ENCODE measurements at places on chromosomes 3 and 15.

- peak; percentile 22 for DNase-seq
These were observed 3.6 kb downstream of the FOXP1 start for GRCh38 chr3:71579935-71580406.

DNA sequence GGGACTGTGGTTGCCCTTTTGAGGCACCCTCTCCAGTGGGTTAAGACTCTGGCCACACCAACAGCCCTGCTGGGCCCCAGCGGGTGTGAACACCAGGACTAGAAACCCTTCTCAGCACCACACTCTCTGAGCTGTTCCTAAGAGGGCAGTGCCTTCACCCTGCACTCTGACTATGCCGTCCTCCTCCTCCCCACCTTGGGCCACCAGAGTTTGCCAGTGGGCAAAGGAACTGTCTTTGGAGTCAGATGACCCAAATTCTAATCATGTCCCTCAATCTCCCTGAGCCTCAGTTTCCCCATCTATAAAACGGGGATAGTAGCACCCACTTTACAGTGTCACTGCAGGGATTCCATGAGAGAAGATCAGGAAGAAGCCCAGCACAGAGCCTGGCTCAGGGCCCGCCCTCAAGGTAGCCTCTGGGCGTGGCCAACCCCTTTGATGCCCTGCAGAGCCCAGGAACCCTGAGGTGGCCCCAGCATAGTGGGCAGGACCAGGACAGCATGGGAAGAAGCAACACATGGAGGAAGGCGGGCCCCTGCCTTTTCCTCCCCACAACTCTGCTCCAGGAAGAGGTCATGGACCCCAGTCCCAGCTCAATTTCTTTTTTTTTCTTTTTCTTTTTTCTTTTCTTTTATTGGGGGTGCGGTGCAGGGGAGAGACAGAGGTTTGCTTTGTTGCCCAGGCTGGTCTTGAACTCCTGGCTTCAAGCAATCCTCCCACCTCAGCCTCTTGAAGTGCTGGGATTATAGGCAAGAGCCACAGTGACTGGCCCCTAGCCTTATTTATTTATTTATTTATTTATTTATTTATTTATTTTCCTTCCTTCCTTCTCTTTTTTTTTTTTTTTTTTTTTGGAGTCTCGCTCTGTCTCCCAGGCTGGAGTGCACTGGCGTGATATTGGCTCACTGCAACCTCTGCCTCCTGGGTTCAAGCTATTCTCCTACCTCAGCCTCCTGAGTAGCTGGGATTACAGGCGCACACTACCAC lies 115.7 kb upstream of the LINGO1 start:
- no peak for DNase-seq

DNA sequence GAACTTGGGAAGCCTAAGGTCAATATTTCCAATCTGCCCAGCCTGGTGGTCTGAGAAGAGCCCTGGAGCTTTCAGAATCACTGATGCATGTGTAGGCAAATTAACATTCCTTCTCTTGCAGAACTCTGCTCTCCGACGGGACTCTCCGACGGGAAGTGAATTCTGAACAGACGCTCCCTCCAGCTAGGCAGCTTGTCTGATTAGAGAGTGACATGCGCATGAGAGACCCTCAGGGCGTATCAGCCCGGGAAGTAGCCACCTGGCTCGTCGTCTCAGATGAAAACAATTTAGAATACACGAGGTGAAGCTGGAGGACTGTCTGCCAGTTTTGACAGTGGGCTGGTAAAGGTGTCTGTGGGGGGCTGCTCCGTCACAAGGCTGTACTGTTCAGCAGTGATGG lies 103.1 kb downstream of the DGKG start:
- DNase-seq = no peak

DNA sequence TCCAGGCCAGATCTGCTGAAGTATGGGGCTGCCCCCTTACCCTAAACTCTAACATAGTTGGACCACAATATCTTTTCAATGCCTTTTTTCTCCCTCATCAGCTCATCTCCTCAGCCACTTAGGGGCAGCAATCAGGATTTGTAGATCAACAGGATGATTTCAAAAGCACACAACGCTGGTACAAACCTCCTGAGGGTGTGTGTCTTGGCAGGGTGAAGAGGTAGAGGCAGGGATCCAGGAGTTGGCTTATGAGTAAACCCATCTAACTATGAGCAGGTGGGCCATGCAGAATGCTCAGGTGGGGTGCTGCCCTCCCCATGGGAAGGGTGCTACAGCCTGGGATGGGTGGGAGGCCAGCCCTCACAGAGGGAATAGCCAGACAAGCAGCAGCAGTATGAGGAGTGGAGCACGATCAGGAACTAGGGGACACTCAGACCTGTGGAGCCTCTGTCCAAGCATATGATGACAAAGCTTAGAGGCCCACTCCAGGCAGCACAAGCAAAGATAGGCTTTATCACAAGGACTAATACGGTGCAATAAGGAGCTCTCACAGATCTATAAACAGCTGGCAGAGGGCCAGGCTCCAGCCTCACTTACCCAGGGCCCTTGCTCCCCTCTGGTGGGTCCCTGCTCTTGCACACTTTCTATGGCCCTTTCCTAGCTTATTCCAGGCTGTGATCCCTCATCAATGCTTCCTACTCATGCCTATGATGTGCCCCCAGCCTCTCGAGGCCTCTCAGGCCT lies 32.2 kb downstream of the IL20RB start:
- no peak for DNase-seq

DNA sequence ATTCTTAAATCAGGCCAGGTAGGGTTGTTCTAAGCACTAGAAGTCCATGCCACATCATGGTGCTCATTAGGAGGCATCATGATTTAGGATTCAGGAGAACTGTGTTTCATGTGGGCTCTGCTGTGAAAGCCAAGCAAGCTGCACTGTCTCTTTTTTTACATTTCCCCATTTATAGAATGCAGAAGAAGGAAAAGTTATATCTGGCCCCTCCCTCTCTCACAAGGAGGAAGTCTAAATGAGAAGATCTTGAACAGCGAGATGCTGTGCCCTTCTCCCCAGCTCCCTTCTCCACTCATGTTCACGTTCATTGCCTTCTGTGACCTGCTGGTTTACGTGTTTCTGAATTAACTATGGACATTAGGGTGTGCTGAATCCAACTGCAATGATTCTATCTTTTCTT lies 178.5 kb upstream of the RASGRP1 start:
- no peak for DNase-seq

DNA sequence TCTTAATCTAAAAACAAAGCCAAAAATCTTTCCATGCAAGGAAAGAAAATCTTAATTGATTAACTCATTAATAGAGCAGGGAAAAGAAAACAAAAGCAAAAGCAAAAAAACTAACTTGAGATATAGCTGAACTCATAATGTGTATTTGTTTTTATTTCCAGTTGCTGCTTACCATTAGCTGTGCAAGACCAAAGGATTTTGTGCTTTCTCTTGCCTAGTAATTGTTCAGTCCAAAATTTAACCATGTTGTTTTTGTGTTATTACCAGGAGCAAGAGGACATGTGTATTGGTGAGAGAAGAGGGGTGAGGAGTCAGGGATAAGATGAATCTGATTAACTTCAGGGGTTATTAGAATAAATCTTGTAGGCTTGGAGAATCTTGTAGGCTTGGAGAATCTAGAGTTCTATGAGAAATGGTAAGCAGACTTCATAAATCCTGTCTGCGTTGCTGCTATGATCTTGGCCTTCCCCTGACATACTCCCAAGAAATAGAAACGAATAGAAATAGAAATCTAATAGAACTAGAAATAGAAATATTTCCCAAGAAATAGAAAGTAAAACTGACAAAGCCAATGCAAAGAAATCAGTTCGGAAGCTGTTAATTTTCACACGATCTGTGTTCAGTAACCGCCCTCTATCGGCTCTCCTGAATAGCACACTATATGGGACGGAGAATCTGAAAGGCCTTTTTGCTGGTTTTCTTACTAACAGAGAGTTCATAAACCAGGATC lies 72.6 kb upstream of the TNFSF10 start:
- no peak for DNase-seq

DNA sequence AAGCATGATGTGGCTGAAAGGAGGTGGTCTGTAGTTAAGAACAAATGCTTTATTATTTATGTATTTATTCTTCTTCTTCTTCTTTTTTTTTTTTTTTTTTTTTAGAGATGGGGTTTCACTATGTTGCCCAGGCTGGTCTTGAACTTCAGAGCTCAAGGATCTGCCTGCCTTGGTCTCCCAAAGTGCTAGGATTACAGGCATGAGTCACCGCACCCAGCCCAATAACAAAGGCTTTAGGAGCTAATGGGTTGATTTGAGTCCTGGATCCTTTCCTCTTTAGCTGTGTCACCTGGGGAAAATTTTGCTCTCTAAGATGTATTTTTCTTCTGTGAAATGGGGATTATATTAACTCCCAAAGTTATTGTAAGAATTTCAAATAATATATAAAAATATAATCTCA lies 168.8 kb downstream of the PEX5L start:
- no peak for DNase-seq

DNA sequence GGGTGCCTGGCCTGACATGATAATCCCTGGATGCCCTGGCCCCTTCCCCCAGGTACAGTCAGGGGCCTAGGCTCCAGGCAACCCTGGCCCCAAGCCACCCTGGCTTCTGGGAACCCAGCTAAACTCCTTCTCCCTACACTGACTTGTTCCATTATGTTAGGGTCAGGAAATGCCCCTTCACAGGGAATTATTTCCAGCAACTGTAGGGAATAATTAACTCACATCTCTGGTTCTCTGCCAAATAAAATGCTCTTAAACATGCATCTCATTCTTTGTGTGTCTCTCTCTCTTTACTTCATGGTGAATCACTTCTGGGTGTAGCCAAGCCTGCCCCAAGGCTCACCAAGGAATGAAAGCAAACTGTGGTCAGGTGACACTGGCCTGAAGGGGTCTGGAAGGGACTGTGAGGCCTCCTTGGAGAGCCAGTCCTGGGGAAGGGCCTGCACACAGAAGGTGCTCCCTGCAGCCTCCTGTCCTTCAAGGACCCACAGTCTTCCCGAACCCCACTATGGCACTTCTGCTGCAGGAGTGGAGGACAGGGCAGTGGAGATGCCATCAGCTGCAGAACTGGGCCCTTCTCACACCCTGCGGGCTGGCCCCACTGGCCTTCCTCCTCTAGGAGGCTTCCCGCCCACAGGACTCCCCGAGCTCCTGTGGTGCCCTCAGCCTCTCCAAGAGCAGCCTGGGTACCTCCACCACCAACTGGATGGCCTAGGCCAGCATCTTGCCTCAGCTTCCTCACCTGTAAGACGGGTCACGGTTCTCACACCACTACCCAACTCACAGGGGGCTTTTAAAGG lies 17.6 kb downstream of the TKT start:
- DNase-seq = no peak

DNA sequence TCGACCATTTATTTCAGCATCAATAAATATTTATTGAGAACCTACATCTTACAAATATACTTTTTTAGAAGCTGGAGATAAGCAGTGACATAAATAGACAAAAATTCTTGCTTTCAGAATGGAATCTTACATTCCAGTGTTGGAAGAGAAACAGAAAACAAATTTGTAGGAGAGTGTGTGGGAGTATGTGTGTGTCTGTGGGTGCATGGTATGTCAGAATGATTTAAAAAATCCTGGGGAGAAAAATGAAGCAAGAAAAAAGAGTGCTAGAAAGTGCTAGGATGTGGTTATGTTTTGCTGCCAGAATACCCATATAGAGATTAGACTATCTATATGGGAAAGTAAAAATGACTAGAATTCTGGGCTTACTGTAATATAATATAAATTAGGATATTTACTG lies 561.7 kb upstream of the SGO1 start:
- no peak for DNase-seq

- no peak for DNase-seq
These were observed 24.5 kb downstream of the C15orf39 start for GRCh38 chr15:75225951-75226732.

DNA sequence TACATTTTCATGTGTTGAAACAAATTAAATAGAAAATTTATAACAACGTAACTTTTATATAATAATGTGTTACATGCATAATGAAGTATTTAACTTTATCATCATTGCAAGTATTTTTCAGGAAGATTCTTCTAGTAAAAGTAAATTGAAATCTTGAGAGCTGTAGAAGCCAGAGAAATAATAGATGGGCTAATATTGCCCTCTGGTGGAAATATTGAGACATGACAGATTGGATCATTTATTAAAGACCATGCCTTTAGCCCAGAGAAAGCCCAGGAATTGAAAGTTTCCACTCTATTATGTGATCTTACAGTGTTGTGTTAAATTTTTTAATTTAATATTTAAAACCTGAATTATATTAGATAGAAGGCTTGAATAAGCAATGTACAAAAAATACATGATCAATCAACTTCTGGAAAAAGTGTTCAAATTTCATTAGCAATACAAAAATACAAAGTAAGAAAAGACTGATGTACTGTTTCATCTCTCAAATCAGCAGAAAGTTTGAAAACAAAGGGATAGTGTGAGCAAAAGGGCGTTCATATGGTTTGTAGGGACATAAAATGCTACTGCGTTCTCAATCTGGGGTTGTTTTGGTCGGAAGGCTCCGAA lies 52.7 kb upstream of the SPTSSB start:
- peak; percentile 63 for DNase-seq

GRCh38 chr3:144059481-144059880 lies 87.9 kb downstream of the DIPK2A start:
- DNase-seq = no peak

GRCh38 chr3:42714171-42714852 lies 11.7 kb upstream of the HHATL start:
- no peak for DNase-seq

DNA sequence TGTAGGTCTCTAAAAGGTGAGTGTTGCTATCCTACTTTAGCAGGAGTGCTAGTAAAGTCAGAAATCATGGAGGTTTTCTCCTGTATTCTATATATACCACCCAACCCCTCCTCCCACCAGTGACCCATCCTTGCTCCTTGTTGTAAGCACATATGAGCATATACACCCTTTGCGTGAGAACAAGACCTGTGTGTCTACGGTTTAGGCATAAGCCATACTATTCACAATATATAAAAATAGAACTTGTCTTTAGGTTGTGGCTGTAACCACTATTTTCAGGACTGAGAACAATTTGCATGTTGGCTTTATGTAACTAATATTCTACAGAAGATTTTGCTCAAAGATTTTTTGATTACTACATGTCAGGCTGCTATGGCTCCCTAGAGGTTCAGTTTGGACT lies 59.1 kb upstream of the TOP2B start:
- DNase-seq = no peak

GRCh38 chr15:42134617-42135245 lies 21.7 kb downstream of the PLA2G4F start:
- DNase-seq = no peak

DNA sequence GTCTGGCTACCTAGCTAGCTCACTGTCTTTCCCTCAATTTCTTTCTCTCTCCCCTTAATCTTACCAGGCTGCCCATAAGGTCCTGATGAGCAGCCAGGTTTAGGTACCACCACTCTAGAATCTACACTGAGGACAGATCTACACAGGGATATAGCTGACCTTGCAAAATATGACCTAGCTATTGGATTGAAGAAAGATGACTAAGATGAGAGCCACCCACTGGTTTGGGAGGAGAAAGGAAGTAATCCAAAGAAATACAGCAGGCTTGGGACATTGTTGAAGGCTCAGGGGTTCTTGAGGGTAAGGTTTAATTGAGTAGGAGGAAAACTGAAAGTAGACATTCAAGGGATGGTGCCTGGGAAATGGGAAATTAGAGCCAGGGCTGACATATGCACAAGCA lies 142.0 kb upstream of the TMC3 start:
- DNase-seq = no peak
